ENCODE measurements at places on chromosomes 16 and 17.
A peak's percentile ranks its signal among the peaks of the same experiment; 100 is the strongest.

- peak overlapping the region; percentile 95 for H3K27ac ChIP-seq
- peaks cover 88% of the 10 kb centered on the region for H3K4me1 ChIP-seq
- DNase-seq = peak; percentile 96
- H3K4me3 ChIP-seq = no peak overlapping the region
- no peaks in the 10 kb centered on the region for H3K36me3 ChIP-seq
- H3K27me3 ChIP-seq = no peaks in the 10 kb centered on the region
Observed at GRCh38 chr16:16021988-16022682, 72.7 kb downstream of the ABCC1 start.

DNA sequence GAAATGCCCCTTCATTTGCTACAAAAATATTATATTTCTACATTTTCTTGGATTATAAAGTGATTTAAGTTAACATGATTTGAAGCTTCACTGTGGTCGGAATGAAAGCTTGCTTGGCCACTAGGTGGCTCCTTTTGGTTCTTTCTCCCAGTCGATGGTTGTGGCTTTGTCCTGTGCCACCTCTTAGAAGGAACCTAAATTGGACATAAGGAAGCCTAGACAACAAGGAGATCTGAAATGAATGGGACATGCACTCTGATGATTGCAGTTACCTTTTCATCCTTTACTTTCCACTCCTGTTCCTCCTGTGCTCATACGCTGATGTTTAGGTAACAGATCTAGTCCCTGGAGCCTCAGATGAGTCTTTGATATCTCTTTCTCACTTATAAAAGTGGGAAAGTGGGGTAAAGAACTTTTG, 39.2 kb downstream of the FTO start:
- H3K27me3 ChIP-seq = no peaks in the 10 kb centered on the region
- no peaks in the 10 kb centered on the region for H3K36me3 ChIP-seq
- H3K27ac ChIP-seq = peak overlapping the region; percentile 85
- H3K4me1 ChIP-seq = peaks cover 22% of the 10 kb centered on the region
- DNase-seq = no peak
- H3K4me3 ChIP-seq = no peak overlapping the region

DNA sequence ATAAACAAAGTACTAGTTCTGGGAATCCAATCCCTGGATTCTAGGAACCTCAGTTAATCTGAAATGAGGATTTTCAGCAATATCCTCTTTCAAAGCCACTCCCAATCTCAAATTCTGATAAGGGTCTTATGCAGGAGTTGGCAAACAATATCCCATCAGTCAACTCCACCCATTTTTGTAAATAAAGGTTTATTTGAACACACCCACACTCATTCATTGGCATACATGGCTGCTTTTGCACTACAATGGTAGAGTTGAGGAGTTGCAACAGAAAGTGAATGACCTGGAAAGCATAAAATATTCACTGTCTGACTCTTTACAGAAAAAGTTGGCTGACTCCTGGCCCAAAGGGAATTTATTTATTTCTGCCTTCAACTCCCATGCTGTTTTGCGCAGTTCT, 157.7 kb upstream of the CDH11 start:
- H3K27ac ChIP-seq = no peak overlapping the region
- no peak for DNase-seq
- H3K4me1 ChIP-seq = no peaks in the 10 kb centered on the region
- H3K27me3 ChIP-seq = no peaks in the 10 kb centered on the region
- H3K36me3 ChIP-seq = no peaks in the 10 kb centered on the region

- peaks cover 7% of the 10 kb centered on the region for H3K4me1 ChIP-seq
- no peak overlapping the region for H3K27ac ChIP-seq
- no peak overlapping the region for H3K4me3 ChIP-seq
- H3K27me3 ChIP-seq = no peaks in the 10 kb centered on the region
- DNase-seq = no peak
- no peaks in the 10 kb centered on the region for H3K36me3 ChIP-seq
Observed at GRCh38 chr16:53507464-53508179, 4.6 kb upstream of the AKTIP start.

DNA sequence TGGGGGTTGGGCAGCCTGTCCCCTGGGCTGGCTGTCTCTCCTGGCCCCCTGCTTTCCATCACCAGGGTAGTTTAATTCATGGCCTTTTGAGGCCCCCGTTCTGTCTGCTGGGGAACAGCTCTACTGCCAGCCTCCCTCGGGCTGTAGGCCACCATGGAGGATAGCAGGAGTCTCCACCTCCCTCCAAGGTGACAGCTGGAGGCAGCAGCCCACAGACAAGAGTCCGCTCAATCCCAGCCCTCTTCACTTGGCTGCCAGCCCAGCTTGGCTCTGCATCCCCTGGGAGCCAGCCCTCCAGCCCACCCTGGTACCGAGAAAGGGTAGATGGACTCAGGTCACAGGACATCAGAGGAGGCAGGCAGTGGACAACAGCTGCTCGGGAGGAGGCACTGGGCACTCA, 194.6 kb upstream of the SDK2 start:
- H3K4me1 ChIP-seq = no peaks in the 10 kb centered on the region
- H3K36me3 ChIP-seq = no peaks in the 10 kb centered on the region
- no peak overlapping the region for H3K4me3 ChIP-seq

GRCh38 chr16:12020009-12020408, 43.5 kb downstream of the SNX29 start:
- H3K27me3 ChIP-seq = no peaks in the 10 kb centered on the region
- no peak for DNase-seq
- no peak overlapping the region for H3K4me3 ChIP-seq
- H3K4me1 ChIP-seq = no peaks in the 10 kb centered on the region
- H3K36me3 ChIP-seq = no peaks in the 10 kb centered on the region
- no peak overlapping the region for H3K27ac ChIP-seq

GRCh38 chr17:43475494-43476089, 8.2 kb upstream of the DHX8 start:
- no peaks in the 10 kb centered on the region for H3K27me3 ChIP-seq
- no peaks in the 10 kb centered on the region for H3K36me3 ChIP-seq
- no peaks in the 10 kb centered on the region for H3K4me1 ChIP-seq
- no peak overlapping the region for H3K4me3 ChIP-seq

DNA sequence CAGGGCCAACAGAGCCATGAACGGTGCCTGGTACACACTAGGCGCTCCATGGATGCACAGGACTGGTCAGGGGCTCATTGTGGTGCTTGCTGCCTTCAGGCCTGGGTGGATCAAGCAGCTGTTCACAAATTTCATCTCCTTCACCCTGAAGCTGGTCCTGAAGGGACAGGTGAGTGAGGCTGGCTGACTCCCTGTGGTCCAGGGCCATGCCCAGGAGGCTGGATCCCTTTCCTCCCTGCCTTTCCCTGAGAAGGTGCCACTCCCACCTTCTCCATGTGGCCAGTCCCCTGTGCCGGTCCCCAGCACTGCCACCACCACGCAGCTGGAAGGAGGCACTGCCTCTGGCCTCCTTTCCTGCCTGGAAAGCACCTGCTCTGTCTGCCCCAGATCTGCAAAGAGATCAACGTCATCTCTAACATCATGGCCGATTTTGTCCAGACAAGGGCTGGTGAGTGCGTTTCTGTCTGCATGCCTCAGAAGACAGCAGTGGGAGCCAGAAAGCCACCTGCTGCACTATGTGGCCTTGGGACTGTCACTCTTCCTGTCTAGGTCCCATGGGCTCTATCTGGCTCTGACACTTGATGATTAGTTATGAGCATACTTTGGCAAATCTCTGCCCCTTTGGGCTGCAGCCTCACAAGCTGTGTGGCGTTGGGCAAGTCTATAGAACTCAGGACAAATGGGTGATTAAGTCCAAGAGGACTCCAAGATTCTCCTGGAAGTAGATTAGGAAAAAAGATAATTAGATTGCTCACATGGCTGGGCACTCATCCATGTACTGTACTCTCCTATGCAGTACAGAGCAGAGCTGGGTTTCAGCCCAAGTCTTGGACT, 9.4 kb downstream of the CETP start:
- H3K4me1 ChIP-seq = no peaks in the 10 kb centered on the region
- DNase-seq = no peak
- no peaks in the 10 kb centered on the region for H3K27me3 ChIP-seq
- H3K4me3 ChIP-seq = no peak overlapping the region
- H3K36me3 ChIP-seq = no peaks in the 10 kb centered on the region

All from Panc1 (cell line).